NCI-H1694 treated with DMSO at 0.1 percent for 48 hours (cell line): ENCODE measurements at places on chromosomes 7 and 10.

- DNase-seq = no peak
Observed at GRCh38 chr7:134619627-134620331, 26.9 kb upstream of the BPGM start.

DNA sequence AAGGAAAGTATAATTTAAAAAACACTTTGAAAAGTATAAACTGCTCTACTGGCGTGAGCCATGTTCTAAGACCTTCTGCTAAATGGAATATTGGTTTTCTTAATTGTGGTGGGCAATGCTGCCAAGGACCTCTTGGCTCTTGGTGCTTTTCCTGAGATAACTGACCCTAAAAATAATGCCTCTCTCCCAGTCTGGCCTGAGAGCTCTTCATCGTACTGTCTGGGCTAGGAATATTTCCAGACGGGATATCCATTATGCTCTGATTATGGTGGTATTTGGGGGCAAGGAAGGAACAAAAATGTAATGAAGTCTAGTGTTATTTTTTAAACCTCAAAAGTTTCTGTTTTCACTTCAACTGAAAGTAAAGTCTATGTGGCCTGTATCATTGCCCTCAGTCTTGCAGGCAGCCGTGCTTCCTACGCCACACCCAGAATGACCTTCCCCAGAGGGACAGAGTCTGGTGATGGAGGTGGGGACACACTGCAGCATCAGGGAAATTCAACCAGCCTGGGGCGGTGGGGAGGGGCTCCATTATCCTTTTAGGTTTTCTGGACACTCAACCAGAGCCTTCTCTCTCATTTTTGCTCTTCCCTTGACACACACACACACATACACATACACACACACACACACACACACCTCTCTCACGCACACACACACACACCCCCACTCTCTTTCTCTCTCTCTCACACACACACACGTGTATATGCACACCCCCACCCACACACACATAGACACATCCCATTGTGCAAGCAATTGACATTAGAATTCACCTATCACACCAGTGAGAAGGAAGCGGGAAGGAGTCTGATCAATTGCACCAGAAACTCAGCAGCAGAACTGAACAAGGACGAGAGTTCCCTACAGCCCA lies 99.6 kb downstream of the LRRC18 start:
- no peak for DNase-seq

- no peak for DNase-seq
Observed at GRCh38 chr7:99733003-99733402, 2.0 kb downstream of the CYP3A7 start.

GRCh38 chr10:13787015-13787421 lies 200.3 kb downstream of the PRPF18 start:
- DNase-seq = no peak

GRCh38 chr10:46524472-46525176 lies 31.8 kb downstream of the GPRIN2 start:
- DNase-seq = no peak

- no peak for DNase-seq
Observed at GRCh38 chr7:39605087-39605486, 18.3 kb upstream of the RALA start.

DNA sequence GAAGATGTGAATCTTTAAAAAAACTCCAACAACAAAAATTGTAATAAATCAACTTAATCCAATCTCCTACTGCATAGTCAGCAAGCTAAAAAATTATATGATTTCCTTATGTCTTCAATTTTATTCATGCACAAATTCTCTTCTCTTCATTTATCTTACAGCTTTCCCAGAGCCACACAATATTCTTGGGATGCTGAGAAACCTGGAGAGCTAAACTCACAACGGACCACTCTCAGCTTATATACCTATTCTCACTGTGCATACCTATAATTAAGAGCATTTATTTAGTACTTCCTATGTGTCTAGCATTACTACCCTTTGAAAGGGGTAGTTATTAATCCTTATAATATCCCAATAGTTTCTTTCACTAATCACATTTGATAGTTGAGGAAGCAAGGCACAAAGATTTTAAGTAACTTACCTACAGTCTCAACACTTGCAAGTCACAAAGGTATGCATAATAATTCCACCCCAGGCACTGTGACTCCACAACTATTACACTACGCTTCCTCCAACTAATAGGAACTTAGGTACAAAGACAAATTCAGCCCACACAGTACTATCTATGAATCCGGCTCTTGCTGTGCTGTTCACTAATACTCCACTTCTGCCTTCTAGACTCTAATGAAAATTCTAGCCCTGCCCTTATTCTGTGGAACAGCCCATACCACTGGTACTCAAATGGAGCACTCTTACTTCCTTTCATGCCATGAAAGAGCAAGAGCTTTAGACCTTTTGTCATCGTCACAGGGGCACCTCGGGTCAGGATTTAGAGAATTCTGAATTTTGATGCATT lies 5.1 kb downstream of the CCDC71L start:
- no peak for DNase-seq

GRCh38 chr10:4099202-4099601 lies 314.2 kb upstream of the KLF6 start:
- DNase-seq = no peak
